A549 treated with ZK216348 at 1 μM for 4 hours (cell line): ENCODE measurements at places on chromosomes 5 and 9. TPM values are rescaled to one million over a fixed set of nuclear protein-coding genes. Genes with fewer than 3 reads are reported as not detected.

The GNA14 gene
- total RNA-seq: 0.14 to 0.16 TPM in 2 of 5 replicates, not detected in the others

The MUSK gene
- not detected in 5 replicates for total RNA-seq

The FAXDC2 gene
- 0.05 to 0.27 TPM (median 0.09 TPM) in 4 of 5 replicates, not detected in the other for total RNA-seq

The ZNF454 gene
- not detected in 5 replicates for total RNA-seq

The ITGA1 gene
- total RNA-seq: 0.55 to 2.1 TPM (median 1.5 TPM) in 5 replicates

The MAP1B gene
- total RNA-seq: 27.9 to 50.7 TPM (median 47.0 TPM) in 5 replicates

The LOX gene
- total RNA-seq: 0.76 to 1.7 TPM (median 1.4 TPM) in 5 replicates

The FAM221B gene
- not detected in 5 replicates for total RNA-seq

The SPINK4 gene
- total RNA-seq: not detected in 5 replicates

The ZNF367 gene
- total RNA-seq: 3.9 to 7.0 TPM (median 5.2 TPM) in 5 replicates

The SPACA9 gene
- total RNA-seq: 4.0 to 6.2 TPM (median 4.3 TPM) in 5 replicates

The PCDHB10 gene
- not detected in 5 replicates for total RNA-seq

The RANBP3L gene
- total RNA-seq: 0.06 TPM in 1 of 5 replicates, not detected in the others

The WDR38 gene
- 0.13 to 0.19 TPM (median 0.19 TPM) in 3 of 5 replicates, not detected in the others for total RNA-seq

The LTC4S gene
- 0.63 TPM in 1 of 5 replicates, not detected in the others for total RNA-seq

The AK8 gene
- total RNA-seq: 0.43 to 1.4 TPM (median 1.2 TPM) in 5 replicates

The ZNF354B gene
- total RNA-seq: 3.1 to 6.1 TPM (median 5.2 TPM) in 5 replicates

The MRPS30 gene
- total RNA-seq: 32.3 to 43.8 TPM (median 38.3 TPM) in 5 replicates
